ENCODE measurements at places on chromosomes 13 and 19. TPM values are rescaled to one million over a fixed set of nuclear protein-coding genes. Genes with fewer than 3 reads are reported as not detected.

DNA sequence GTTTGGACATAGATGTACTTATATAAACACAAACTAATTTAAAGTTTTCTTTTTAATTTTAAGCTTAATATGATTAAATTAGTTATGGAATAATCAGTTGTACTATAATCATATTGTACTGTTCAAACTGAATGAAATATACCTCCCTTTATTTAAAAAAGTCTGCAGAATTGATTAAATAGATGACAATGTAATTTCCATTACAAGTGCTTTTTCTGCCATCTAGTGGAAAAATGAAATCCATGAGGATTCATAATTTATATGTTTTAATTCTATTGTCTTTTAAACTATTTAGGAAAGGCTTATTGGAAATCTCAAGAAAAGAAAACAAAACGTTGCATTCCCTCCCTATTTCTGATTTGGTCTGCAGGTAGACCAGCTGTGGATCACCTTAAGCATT is 30.9 kb downstream of the MZT1 start:
- DNase-seq, result peak; percentile 1

GRCh38 chr19:2049741-2050348 is 1.2 kb downstream of the MKNK2 start:
- no peak for DNase-seq

GRCh38 chr13:101757446-101758039 is 305.1 kb downstream of the ITGBL1 start:
- DNase-seq, result no peak

- DNase-seq, result no peak
Measured at GRCh38 chr19:2315818-2316353, 7.9 kb upstream of the LINGO3 start.

DNA sequence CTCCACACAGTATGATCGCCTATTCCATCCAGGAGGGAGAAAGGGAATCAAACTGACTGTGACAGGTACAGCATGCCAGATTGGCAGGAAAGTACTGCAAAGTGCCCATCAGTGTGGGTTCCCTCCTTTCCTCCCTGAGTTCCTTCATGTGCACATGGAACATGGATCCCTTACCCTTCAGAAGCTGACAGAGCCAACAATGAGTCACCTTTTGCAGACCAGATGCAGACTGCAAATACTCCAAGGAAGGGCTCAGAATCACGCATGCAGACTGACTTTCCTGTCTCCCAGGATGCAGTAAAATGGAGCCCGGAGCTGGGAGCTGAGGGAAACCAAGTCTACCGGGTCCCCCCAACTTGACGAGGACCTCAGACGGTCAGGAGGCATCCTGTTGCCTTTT is 41.8 kb downstream of the SACS start:
- DNase-seq, result no peak

GRCh38 chr13:44895953-44896335 is 93.3 kb downstream of the NUFIP1 start:
- DNase-seq, result no peak

DNA sequence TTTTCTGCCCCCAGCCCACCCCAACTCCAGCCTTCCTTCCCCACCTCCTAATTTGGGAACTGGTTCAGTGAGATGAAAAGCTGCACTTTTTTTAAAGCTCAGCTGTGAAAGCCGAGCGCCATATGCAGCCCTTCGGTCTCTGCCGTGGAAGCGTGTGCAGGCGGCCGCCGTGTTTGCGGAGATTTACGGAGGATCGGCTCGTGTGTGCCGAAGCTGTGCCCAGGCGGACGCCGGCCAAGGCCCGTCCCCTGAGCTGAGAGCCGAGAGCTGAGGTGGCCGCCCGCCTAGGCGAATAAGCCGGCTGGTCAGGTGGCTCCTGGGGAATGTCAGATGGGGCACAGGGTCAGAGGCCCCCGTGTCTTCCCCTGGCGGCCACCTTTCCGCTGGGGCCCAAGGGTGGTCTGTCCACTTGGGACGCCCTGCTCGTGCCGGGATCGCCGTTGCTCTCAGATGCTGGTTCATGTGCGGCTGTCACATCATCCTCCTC is 78.7 kb downstream of the ZNF536 start:
- no peak for DNase-seq

DNA sequence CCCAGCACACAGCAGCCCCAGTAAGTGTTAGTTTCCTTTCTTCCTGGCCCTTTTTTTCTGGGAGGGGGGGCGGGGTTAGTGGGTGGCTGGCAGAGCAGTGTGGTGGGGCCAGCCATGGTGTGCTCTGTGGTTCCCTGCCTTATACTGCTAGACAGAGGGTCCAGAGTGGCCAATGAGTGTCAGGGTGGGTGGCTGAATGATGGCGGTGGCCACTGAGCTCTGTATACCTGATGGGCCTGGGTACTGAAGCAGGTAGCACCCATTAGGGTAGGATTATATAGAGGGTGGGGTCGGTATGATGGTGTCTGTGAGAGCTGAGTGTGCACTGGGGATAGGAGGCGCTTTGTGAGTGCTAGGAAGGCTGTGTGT is 13.8 kb downstream of the CIC start:
- no peak for DNase-seq

- DNase-seq, result no peak
Measured at GRCh38 chr19:12665281-12665573, 1.3 kb downstream of the MAN2B1 start.

- DNase-seq, result peak; percentile 63
Measured at GRCh38 chr19:41872775-41873647, 4.1 kb upstream of the CD79A start.

GRCh38 chr19:31272583-31273106 is 76.6 kb downstream of the TSHZ3 start:
- no peak for DNase-seq

DNA sequence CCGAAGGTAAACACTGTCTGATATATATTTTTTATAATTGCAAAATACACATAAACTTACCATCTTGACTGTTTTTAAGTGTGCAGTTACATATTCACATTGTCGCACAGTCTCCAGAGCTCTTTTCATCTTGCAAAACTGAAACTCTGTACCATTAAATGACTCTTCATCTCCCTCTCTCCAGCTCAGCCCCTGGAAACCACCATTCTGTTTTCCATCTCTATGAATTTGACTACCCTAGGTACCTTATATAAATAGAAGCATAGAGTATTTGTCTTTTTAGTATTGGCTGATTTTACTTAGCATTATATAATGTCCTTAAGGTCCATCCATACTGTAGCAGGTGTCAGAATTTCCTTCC is 45.8 kb downstream of the LRCH1 start:
- DNase-seq, result no peak

DNA sequence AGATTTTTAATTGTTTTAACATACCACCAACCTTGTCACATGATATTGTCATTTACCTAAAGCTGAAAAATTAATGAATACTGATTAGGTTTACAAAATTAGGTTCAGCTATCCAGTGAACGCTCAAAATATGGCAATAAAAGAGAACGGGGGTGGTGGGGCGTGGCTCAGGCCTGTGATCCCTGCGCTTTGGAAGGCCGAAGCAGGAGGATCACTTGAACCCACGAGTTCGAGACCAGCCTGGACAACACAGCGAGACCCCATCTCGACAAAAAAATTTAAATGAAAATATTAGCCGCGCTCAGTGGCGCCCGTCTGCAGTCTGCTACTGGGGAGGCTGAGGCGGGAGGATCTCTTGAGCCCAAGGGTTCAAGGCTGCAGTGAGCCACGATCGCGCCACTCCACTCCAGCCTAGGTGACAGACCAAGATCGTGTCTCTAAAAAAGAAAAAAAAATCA is 516 bp upstream of the FAM32A start:
- DNase-seq, result no peak

- DNase-seq, result no peak
Measured at GRCh38 chr19:53877361-53877766, 4.6 kb upstream of the PRKCG start.

- no peak for DNase-seq
Measured at GRCh38 chr19:50500753-50501151, 10.2 kb downstream of the JOSD2 start.

DNA sequence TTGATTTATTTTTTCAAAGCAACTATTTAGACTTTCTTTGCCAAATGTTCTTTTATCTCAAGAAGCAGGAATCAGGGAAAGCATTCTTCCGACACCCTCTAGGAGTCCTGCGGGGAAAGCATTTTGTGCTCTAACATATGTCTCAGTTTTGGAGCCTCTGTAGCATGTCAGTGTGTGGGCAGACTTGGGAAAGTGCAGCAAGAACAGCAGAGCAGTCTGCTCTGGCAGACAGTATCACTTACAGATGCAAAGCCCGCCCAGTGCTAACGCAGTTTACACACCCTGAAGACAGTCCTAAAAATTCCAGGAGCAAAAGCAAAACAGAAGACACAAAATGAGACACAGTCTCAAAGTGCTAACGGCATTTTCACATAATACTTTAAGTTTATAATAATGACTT is 393.5 kb downstream of the KLF12 start:
- DNase-seq, result no peak

DNA sequence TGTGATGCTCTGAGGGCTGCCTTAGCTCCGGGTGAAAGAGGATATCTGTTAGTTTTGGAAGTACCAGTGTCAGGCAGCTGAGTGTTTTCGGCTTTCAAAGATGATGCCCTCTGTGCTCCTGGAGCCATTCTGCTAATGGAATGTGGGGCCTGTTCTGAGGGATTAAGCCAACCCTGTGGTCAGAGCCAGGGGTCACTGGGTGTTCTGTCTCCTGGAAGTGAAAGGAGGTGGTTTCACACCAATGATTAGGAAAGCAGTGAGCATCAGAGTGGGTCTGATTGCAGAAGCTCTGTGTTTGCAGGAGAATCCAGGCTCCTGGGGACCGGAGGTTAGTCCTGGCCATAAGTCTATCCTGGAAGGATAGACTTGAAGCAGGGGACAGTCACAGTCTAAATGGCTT is 94.6 kb downstream of the UQCRFS1 start:
- DNase-seq, result no peak

DNA sequence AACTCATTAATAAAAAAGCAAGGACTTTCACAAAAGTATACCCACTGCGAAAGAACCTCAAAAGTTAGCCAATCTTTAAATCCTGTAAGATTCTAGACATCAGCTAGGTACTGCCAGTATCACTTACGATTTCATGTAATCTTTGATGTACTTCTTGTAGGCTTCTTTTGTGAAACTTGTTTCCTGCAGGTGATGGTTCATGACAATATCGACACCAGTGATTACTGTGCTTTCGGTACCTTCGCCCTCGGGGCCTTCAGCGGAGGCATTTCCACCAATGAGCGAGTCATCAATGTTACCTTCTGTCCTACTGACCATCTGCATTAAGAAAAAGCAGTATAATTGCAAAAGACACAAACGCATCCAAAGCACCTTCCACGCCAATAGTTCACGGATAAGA is 1.1 kb downstream of the TPT1 start:
- no peak for DNase-seq

DNA sequence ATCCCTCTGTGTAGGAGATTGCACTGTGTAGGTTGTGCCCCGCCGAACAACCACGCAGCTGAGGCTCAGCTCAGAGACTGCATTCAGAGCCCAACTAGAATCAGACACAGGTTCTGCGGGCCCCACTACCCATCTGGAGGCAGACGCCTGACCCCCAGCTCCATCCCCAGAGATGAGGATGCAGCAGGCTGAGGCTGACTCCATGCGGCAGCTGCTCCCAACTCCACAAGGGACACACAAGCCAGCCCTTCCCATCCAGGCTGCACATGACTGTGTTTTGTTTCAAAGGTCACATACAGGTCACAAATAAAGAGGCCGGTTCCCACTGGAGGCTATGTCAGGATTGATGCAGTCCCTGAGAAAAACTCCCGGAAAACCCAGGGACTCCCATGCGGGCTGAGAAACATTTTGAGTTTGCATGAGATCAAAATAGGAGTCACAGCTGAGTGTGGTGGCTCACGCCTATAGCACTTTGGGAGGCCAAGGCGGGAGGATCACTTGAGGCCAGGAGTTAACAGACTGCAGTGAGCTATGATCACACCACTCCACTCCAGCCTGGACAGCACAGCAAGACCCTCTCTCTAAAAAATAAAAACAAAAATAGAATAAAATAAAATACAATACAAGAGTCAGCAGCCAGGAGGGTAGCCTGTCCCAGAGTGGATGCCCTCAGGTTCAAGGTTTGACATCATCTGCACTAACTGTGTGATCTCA is 14.0 kb downstream of the ELL start:
- DNase-seq, result no peak

GRCh38 chr13:78934336-78934735 is 275.4 kb upstream of the OBI1 start:
- DNase-seq, result no peak

- DNase-seq, result no peak
Measured at GRCh38 chr13:70275841-70276240, 167.6 kb upstream of the KLHL1 start.

GRCh38 chr19:38148337-38148736 is 75.7 kb downstream of the DPF1 start:
- DNase-seq, result no peak

DNA sequence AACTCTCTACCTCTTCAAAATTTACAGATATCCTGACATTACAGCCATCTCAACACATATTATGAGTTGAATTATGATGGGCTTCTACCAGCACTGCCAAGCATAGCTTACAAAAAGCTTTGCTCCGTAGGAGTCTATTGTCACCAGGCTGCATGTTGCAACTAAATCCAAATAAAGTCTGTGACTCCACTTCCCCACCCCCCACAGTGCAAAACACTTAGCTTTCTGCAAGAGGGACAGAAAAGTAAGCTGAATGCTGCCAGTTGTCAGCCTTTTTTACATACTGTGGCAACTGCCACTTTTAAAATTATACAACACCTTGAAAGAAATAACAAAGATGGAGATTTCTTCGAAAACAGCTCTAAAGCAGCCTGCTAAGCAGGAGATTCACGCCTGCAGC is 189.1 kb downstream of the FGF14 start:
- no peak for DNase-seq

DNA sequence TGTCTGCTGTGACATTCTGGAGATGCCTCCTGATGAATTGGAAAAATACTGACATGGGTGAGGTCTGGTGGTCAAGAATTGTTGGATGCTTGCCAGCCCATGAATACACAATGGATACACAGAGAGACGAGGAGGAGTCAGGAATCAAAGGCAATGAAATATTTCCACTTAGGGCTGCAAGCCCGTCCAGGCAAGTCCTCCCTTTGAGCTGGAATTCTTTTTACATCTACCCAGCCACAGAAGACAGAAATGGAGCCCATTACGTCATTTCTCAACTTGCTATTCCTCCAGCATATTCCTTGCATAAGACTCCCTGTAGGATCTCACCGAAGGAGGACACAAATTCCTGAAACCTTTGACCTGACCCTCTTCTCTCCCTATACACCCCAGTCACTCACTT is 15.7 kb upstream of the IGFL4 start:
- no peak for DNase-seq

DNA sequence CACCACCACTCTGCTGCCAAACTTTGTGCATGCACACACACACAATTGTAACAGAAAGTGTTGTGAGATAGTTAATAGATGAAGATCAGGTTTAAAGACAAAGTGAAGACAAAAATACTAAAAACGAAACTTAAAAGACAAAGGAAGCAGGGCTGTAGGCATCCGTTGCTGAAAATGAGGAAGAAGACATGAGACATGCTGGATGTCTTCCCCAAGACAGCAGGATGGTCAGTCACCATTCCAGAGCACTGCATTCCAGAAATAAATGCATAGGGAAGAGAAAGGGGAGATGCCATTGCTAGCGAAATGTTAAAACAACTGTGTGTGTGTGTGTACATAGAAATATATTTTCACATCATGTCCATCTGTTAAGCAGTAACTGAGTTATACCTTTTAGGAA is 520.1 kb downstream of the SUCLA2 start:
- DNase-seq, result no peak

Gene PEG3
- total RNA-seq, result 0.34 TPM

Gene NCR1
- total RNA-seq, result not detected

Gene ZNF177
- total RNA-seq, result 1.2 TPM

Gene OR7D2
- total RNA-seq, result 0.07 TPM

Gene CABP5
- total RNA-seq, result not detected

All from HCT116 (cell line).